ENCODE measurements at places on chromosomes 5 and 9.

GRCh38 chr5:81717226-81717625 is 33.7 kb downstream of the SSBP2 start:
- no peak for DNase-seq

- DNase-seq: no peak
Measured at GRCh38 chr5:11897781-11898180, 6.5 kb downstream of the CTNND2 start.

- DNase-seq: peak; percentile 50
Measured at GRCh38 chr9:126722922-126723806, 81.7 kb upstream of the ZBTB43 start.

DNA sequence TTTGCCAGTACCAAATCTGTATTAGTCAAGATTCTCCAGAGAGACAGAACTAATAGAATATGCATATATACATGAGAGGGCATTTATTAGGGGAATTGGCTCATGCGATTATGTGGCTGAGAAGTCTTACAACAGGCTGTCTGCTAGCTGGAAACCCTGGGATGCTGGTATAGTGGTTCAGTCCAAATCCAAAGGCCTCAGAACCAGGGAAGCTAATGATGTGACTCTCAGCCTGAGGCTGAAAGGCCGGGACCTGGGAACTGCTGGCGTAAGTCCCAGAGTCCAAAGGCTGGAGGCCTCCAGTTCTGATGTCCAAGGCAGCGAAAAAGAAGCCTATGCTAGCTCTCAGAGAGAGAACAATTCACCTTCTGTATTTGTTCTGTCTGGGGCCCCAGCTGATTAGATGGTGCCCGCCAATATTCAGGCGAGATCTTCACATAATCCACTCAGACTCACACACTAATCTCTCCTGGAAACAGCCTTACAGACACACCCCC is 84.1 kb downstream of the KIAA1958 start:
- DNase-seq: peak; percentile 45

- no peak for DNase-seq
Measured at GRCh38 chr5:144691936-144692335, 521.3 kb downstream of the KCTD16 start.

GRCh38 chr5:32785611-32786254 is 74.6 kb downstream of the NPR3 start:
- DNase-seq: no peak

Data from occipital lobe (tissue), 3 donors.